Activated naive CD4-positive, alpha-beta T cell (primary cell): ENCODE measurements at places on chromosomes 5 and 9.

- no peak for DNase-seq
Measured at GRCh38 chr9:137530331-137530730, 19.9 kb downstream of the PNPLA7 start.

DNA sequence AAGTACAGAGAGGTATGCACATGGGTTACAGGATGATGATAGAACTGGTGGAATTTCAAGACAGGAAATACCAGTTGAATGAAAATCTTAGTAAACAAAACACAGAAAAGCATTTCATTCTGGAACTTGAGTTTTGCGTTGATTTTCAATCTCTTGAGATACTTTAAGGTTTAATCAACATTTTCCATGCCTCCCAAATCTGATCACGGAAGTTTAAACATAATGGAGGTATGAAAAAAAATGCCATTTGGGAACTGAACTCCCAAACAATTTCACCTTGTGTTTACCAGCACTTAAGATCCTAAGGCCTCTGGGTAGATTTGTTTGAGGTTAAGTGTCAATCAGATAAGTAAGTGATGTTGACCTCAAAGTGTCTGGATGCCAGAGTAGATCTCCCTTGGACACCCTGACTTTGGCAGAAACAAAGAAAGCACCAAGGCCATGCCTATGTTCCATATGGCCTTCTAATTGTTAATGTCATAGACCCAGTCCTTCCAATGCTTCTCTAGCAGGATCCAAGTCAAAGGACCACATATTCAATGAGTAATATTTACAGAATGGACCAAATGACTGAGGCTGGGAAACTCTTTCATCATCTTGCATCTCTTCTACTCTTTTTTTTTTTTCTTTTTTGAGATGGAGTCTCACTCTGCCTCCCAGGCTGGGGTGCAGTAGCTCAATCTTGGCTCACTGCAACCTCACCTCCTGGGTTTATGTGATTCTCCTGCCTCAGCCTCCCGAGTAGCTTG, 216.9 kb downstream of the ARRDC3 start:
- DNase-seq: no peak

- DNase-seq: no peak
Measured at GRCh38 chr5:135952683-135953082, 2.1 kb downstream of the LECT2 start.

GRCh38 chr5:148902478-148902877, 76.1 kb downstream of the ADRB2 start:
- no peak for DNase-seq

DNA sequence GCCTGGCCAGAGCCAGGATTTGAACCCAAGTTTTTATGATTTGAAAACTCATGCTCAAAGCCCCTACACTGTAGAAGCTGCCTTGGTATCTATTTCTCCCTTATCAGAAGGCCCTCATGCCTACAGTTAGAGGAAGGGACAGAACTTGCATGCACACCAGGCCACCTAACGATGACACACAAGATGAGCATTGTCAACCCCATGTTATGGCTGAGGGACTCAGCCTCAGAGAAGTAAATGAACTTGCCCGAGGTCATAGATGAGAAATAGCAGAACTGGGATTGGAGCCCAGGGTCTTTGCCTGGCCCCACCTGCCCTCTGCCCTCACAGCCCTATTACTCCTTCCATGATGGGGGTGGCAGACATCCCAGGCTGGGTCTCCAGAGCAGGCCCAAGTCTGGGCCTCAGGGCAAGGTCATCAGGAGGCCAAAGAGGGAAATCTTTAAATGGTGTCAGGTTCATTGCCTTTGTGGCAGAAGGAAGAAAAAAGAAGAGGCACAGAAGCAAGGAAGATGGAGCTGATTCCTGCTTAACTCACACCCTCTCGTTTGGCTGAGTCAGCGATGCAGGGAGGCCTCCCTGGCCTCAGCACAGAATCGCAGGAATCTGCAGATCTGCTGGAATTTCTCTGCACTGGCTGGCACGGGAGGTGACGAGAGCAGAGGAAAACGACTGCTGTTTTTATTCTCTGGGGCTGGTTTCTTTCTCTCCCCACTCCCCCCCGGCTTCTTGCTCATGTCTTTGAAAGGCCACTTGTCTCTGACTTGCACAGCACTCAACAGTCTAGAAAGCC, 20.6 kb upstream of the CRB2 start:
- no peak for DNase-seq

DNA sequence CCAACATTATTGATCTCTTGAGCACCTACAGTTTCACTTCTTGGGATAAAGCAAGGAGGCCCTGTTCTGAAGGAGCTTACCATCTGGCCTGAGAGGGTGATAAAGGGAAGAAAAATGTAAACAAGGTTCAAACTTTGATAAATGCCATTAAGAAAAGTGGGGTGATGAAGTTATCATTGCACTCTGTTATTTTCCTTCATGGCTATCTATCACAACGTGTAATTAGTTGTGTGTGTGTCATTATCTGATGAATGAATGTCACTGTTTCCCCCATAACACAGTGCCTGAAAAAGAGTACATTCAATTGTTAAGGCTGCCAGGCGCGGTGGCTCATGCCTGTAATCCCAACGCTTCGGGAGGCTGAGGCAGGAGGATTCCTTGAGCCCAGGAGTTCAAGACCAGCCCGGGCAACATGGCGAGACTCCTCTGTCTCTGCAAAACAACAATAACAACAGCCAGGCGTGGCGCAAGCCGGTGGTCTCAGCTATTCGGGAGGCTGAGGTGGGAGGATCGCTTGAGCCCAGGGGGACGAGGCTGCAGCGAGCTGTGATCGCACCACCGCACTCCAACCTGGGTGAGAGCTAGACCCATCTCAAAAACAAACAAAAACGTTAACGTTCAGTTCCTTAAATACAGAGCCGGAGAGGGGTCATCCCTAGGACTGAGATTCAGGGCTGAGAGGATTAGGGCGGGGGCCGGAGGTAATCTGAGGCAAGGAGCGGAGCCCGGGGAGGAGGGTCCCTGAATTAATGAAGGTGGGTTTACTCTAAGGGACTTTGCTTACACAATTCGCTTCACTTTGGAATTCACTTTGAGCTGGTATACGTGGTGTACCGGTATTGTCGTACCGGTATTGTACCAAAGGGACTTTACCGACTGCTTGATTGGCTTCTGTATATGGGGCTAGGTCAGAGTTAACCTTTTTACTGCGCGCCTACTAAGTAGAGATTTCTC, 917 bp downstream of the NHP2 start:
- DNase-seq: no peak

- no peak for DNase-seq
Measured at GRCh38 chr9:98789483-98790133, 6.7 kb downstream of the ANKS6 start.
